Lower lobe of right lung (tissue), 2 donors: ENCODE measurements at places on chromosomes 5 and 9.
A peak's percentile ranks its signal among the peaks of the same experiment; 100 is the strongest.

GRCh38 chr9:12818431-12819000, 43.7 kb downstream of the LURAP1L start:
- DNase-seq, result no peak

DNA sequence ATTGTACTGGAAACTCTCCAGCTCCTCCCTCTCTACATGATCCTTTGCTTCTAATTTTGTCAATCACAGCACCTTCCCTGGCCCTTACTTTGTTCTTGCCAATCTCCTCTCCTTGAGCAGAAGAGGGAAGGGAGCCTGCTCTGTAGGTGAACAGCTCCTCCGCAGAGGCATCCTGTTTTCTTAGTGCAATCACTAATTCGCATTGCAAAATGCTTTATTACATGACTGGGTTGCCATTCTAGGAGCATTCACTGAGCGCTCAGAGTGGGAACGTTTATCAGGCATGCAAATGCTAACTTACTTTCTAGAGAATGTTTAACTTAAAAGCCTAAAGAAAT, 416 bp upstream of the SNX18 start:
- no peak for DNase-seq

GRCh38 chr5:135013947-135014570, 20.0 kb downstream of the PITX1 start:
- DNase-seq, result peak; percentile 36

GRCh38 chr9:124447297-124447661, 3.0 kb upstream of the ADGRD2 start:
- no peak for DNase-seq

- DNase-seq, result no peak
Observed at GRCh38 chr5:132608107-132608506, 49.9 kb upstream of the IL13 start.

DNA sequence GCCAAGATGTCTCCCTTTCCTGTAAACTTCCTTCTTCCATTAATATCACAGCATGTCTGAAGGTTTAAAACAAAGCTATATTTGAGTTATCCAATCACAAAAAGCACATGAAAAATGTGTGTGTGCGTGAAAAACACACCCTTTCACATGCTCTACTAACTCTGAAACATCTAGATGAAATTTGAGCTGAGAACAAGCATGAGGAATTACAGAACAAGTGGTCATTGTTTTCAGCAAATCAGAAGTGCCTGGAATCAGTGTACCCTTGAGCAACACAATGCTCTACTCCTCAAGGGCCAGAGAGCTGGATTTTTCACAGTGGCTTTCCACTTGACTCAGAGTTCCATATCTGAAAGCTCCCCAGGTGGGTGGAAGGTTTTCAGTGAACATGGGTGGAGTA, 255.9 kb downstream of the PSAT1 start:
- no peak for DNase-seq

- peak; percentile 61 for DNase-seq
Observed at GRCh38 chr5:173714551-173715428, 98.3 kb upstream of the BOD1 start.

DNA sequence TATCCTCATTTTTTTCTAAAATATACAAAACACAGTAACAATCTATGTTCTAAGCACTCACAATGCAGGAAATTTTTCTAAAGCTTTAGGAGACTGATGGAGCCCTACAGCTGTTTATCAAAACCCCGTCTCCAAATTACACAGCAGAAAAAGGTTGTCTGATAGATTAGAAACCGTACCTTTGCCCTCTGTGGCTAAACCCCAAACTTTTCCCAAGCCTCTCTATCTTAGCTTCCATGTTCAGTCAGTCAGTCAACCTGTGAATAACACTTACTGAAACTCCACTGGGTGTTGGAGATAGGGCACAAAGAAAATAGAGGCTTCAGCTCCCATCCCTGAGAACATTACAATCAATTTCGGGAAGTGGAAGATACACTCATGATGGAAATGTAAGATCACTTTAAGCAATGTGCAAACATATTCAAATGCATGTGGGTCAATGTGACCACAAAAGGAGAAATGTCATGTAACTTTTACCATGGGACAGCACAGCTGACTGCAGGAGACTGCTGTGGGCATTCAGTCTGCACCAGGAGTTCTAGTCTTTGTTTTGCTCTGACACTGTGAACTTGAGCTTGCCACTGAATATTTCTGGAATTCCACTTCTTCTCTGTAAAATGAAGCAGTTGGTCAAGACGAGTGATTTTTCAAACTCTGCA, 279.5 kb upstream of the PIK3R1 start:
- DNase-seq, result no peak

GRCh38 chr5:57010786-57011185, 58.9 kb upstream of the MIER3 start:
- DNase-seq, result no peak

DNA sequence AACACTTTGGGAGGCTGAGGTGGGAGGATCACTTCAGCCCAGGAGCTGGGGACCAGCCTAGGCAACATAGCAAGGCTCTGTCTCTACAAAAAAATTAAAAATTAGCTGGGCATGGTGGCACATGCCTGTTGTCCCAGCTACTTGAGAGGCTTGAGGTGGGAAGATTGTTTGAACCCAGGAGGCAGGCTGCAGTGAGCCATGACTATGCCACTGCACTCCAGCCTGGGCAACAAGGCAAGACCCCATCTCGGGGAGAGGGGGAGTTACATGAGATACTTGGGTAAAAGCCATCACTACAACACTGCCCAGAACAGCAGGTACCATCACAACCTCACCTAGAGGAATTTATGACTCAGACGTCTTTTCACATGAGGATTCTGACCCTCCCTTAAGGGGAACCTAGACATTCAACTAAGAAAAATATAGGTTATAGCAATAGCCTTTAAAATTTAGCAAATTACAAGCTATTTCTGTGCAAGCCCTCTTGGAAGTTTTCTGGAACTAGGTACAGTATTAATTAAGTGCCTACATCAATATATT, 143.5 kb downstream of the NFIB start:
- DNase-seq, result no peak

- DNase-seq, result no peak
Observed at GRCh38 chr5:6638236-6638635, 5.0 kb downstream of the SRD5A1 start.

- no peak for DNase-seq
Observed at GRCh38 chr9:109164042-109164441, 3.0 kb downstream of the FRRS1L start.

DNA sequence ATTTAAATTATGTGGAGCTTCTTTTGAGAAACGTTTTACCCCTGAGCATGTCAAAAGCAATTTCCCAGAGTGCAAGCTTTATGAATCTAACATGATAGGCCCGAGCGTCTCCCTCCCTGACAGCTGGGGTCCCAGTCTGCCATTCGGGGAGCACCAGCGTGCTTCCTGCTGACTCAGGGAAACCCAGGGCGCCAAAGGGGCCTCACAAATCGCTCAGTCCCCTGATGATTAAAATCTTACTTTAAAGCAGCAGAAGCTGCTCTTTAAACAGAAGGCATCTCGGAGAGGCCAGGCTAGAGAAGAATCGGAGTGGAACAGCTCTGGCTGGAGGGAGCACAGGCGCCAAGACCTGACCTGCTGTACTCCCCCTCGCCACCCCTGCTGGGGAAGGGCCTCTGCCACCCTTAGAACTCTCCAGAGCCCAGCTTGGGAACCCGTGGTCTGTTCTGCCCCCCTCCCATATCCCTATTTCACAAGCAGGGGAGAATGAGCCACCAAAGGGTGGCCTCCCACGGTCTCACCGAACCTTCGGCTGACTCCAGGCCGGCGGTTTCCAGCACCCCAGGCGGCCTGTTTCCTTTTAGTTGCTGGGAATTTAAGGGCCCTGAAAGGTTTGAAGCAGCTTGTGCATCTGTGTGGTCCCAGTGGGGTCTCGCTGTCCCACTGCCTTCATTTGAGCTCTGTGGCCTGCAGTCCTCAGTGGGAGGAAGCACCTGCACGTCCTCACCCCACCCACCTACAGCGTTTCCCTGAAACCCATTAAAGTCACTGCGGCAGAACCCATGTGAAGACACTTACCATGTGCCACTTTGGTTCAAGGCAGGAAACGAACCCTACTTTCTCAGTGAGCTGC, 147.6 kb downstream of the COL23A1 start:
- DNase-seq, result no peak

DNA sequence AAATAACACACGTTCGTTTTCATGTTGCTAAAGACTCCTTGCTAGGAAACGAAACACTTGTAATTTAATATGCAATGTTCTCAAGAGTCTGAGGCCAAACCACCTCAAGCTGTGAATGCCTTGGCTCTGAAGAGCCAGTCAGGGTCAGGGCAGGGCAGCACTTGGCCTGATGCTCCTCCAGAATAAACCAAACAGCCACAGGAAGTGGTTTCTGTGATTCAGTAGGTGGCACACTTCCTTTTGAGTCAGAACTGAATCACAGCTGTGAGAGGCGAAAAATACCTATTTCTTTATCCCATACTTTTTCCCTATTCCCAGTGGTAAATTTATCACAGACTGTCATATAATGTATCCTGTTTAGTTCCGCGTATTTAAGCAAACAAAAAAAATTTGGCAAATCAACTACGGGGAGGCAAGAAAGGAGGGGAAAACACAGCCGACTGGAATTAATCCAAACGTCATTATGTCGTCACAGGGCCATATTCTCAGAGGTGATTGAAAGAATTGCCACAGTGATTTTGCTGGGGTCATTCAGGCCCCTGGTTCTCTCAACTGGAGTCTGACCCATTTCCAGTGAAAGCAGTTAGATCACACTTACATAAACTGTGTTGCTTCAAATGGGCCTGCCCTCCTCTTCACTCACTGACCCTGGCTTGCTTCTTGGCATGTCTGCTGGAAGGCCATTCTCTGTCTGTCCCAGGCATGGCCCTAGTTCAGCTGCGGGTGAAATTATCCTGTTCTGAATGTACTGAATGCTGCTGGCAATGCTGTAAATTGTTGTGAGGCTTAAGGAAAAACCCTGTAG, 71.2 kb downstream of the ARRDC3 start:
- peak; percentile 86 for DNase-seq

- no peak for DNase-seq
Observed at GRCh38 chr5:113382731-113383130, 52.1 kb downstream of the TSSK1B start.

- no peak for DNase-seq
Observed at GRCh38 chr9:129141066-129142041, 30.1 kb downstream of the PTPA start.

DNA sequence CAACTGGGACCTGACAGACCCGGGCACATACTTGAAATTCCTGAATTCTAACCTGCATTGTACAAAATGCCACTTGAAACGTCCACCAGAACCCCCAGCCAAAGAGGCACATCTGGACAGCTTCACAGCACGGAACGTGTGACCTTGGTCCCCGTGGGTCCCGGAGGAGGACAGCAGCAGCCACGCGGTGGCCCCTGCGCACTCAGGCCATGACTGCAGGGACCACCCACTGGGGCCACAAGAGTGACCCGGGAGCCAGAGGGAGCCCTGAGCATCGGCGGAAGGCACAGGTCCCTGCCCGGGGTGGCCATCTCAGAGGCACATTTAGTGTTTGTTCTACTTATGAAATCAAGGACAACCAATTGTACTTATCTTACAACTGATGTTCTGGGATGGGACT, 2.1 kb upstream of the SNAPC4 start:
- no peak for DNase-seq

- no peak for DNase-seq
Observed at GRCh38 chr5:133455676-133456075, 156.7 kb downstream of the FSTL4 start.

DNA sequence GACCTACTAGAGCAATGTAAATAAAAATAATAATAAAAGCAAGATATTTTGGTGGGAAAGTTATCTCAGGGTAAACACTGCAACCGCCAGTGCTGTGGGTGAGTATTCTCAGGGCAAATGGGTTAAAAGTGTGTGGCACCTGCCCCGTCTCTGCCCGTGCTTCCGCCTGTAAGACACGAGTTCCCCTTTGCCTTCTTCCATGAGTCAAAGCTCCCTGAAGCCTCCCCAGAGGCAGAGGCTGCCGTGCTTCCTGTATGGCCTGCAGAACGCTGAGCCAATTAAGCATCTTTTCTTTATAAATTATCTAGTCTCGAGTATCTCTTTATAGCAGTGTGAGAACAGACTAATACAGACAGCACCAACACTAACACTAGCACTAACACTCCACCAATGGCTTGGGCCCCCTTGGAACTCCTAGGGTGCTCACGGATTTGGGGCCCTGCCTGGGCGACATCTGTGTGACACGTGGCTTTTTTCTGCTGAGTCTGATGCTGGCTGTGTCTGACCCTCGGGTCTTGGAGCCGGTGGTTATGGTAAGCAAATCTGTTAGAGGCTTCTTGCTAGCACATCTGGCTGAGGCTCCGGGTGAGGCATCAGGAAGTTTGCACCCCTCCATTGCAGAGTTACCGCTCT, 10.6 kb downstream of the PLEKHG4B start:
- no peak for DNase-seq

DNA sequence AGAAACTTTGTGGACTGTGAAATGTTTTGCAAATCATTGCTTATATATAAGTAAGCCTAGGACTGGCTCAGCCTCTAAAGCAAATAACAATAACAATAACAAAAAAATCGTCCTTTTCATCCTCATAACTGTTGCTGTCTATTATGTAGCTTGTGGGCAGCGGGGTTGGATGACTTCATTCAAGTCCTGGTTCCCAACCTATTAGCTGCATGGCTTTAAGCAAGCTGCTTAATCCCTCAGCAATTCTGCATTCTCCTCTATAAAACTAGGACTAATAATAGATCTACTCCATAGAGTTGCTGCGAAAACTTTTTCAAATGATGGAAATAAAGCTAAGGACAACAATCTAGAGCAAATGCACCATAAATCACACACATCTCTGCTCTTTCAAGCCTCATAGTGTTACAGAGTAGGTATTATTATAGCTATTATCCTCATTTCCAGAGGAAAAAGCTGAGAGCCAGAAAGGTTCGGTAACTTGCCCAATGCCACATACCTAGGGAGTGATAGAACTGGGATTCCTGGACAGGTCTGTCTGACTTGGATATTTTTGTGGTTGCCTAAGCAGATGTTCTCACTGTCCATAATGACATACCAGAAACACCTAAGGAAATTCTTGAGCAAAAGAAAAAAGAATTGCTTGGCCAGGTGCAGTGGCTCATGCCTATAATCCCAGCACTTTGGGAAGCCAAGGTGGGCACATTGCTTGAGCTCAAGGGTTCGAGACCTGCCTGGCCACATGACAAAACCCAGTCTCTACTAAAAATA, 98.8 kb upstream of the ADRA1B start:
- DNase-seq, result no peak

DNA sequence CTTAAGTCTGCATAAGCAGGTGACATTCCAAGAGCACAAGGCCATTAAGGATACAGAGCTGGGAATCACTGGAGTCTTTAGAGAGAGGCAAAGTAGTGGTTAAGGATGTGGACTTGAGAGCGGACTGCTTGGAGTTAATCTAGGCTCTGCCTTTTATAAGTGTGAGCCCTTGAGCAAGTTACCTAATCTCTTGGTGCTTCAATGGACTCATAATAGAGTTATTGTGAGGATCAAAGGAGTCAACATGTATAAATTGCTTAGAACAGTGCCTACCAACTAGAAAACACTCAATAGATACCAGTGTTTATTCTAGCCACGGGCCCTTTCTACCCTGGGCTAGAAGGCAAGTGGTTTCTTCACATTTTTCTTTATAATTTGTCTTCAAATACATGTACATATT, 819.4 kb downstream of the NR2F1-AS1 start:
- no peak for DNase-seq
